Thoracic aorta (tissue), 2 donors: ENCODE measurements at places on chromosomes 2 and 18.

- no peaks in the 10 kb centered on the region for H3K36me3 ChIP-seq
- H3K27me3 ChIP-seq = no peaks in the 10 kb centered on the region
- peak overlapping the region; percentile 40 for H3K4me3 ChIP-seq
- no peak for DNase-seq
These were observed 172.4 kb upstream of the GULP1 start for GRCh38 chr2:188119112-188119838.

- DNase-seq = no peak
- H3K36me3 ChIP-seq = no peaks in the 10 kb centered on the region
- H3K27ac ChIP-seq = no peak overlapping the region
- no peaks in the 10 kb centered on the region for H3K27me3 ChIP-seq
These were observed 307.5 kb downstream of the C1D start for GRCh38 chr2:67755156-67755882.

DNA sequence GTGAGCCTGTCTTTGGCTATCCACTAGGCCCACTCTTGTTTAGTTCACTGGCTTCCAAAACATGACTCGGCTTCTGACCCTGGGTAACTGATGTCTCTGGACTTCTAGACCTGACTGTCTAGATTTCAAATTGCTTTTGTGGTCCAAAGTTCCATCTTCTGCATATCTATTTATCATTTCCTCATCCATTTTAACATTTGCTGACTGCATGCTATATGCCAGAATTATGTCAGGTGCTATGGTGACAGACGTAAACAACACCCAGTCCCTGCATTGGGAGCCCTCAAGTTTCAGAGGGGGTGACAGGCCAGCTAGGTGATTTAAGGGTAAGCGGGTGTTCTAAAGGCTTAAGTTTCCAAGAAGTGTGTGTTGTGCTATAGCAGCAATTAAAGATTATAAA lies 140.9 kb downstream of the PIEZO2 start:
- H3K4me1 ChIP-seq = no peaks in the 10 kb centered on the region
- H3K27ac ChIP-seq = no peak overlapping the region
- no peak overlapping the region for H3K4me3 ChIP-seq
- H3K27me3 ChIP-seq = no peaks in the 10 kb centered on the region

DNA sequence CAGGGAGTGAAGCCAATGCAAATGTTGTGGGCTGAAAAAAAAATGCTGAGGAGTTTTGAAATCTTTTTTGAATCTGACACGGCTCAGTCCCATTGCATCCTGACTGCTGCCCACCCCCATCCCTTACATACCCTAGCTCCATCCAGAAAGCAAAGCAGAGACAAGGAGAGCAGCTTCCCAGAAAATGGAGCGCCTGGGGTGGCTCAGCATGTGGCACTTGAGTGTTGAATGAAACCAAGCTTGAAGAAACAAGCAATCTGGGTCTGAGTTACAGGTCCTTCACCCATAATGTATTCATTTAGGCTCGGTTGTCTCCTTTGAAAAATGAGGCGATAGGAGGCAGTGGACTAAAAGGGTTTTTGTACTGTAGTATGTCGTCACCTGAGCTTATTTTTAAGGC lies 244.2 kb upstream of the ACVR2A start:
- no peak for DNase-seq
- H3K27me3 ChIP-seq = no peaks in the 10 kb centered on the region
- no peaks in the 10 kb centered on the region for H3K36me3 ChIP-seq
- H3K4me3 ChIP-seq = no peak overlapping the region
- H3K4me1 ChIP-seq = no peaks in the 10 kb centered on the region

DNA sequence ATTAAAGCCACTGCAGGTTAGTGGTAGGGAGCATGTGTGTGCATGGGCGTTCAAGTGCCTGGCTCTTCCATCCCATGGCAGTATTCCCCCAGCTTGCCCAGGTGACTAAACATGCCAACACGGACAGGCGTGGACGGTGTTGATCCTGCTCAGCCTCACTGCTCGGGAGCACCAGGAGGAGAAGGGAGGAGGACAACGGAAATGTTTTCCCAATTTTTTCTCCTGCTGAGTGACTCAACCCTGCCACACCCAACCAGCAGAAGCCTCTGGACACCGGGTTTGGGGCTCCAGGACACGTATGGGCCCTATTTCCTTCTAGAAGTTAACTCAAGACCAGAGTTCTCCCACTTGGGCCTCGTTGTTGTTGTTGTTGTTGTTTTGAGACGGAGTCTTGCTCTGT lies 139.1 kb downstream of the CYP26B1 start:
- no peak overlapping the region for H3K4me3 ChIP-seq
- no peak overlapping the region for H3K27ac ChIP-seq
- H3K36me3 ChIP-seq = no peaks in the 10 kb centered on the region
- H3K4me1 ChIP-seq = no peaks in the 10 kb centered on the region
- no peak for DNase-seq
- no peaks in the 10 kb centered on the region for H3K27me3 ChIP-seq

- no peaks in the 10 kb centered on the region for H3K36me3 ChIP-seq
- H3K4me3 ChIP-seq = no peak overlapping the region
- no peak overlapping the region for H3K27ac ChIP-seq
These were observed 7.0 kb upstream of the NDUFV2 start for GRCh38 chr18:9095297-9096006.

DNA sequence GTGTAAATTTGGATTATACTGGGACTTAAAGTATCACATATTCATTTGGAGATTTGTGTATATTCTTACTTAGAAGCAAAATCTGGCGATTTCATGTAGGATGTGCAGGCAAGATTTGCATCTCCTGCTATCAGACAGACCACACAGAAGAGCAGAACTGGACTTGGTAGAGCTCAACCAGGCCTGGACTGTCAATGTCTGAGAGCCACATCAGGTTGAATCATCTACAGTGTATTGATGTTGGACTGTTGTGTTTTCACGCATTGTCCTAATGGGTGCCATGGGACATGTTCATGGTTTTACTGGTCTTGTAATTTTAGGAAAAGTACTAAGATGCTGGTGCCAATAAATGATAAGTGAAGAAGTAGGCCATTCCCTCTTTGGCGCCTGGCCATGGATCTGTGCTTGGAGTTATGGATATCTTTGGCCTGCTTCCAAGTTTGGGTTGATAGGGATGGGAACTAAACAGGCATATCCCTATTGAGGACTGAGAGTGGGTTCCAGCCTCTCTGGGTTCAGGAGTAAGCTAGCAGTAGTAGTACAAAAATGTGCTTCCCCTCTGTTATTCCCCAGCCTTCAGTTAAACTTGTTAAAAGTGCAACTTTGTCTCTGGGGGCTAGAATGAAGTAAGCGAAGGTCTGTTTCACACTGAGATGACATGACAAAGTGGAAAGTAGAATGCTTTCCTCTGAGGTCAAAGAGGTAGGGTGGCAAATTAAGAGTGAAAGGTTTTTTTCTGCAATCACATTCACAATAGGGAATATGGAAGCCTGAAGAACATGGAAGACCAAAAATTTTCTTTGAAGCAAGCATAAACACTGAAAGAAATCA lies 49.2 kb upstream of the NEMP2 start:
- H3K4me3 ChIP-seq = no peak overlapping the region
- no peaks in the 10 kb centered on the region for H3K36me3 ChIP-seq
- no peak for DNase-seq
- H3K4me1 ChIP-seq = no peaks in the 10 kb centered on the region
- H3K27ac ChIP-seq = no peak overlapping the region
- H3K27me3 ChIP-seq = no peaks in the 10 kb centered on the region

DNA sequence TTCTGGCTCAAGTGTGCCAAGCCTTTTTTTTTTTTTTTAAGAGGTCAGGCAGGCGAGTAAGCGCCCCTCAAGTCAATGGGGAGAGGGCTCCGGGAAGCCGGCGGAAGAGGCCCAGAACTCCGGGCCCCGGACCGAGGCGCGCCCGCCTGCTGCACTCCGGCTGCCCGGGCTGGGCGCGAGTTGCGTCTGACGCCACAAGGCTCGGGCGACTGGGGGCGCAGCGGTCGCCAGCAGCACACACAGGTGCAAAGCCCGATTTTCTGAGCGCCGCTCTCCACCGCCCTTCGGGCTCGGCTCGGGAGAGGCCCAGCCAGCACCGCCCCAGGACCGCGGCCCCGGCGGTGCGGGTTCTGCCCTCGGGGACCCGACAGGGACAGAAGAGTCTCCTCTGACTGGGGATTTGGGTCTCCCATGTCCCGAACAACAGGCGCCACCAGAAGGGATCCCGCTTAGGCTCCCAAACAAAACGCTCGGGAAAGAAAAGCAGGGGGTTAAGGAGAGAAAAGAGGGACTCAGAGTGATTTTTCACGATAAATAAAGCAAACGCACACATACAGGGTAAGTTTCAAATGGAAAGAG lies 787 bp downstream of the ERBB4 start:
- peak overlapping the region; percentile 91 for H3K4me3 ChIP-seq
- peaks cover 30% of the 10 kb centered on the region for H3K4me1 ChIP-seq
- DNase-seq = no peak

DNA sequence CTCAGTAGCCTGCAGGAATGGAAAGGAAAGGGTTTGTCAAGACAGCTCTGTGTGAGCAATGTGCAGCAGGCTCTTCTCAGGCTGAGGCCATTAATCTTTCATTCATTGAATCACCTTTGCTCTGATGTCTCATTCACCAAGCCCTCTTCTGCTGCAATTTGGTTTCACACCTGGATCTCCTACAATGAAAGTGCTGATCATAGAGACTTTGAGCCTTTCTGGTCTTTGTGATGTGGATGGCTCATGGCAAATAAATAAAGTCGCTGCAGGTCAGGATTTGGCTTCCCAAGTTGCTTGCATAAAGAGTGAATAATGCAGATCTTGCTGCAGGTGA lies 95.8 kb upstream of the SPRED2 start:
- H3K27ac ChIP-seq = no peak overlapping the region
- no peak overlapping the region for H3K4me3 ChIP-seq
- H3K4me1 ChIP-seq = no peaks in the 10 kb centered on the region

- DNase-seq = no peak
- no peaks in the 10 kb centered on the region for H3K27me3 ChIP-seq
- no peak overlapping the region for H3K4me3 ChIP-seq
- no peaks in the 10 kb centered on the region for H3K4me1 ChIP-seq
- H3K36me3 ChIP-seq = no peaks in the 10 kb centered on the region
These were observed 59.4 kb downstream of the NAPG start for GRCh38 chr18:10585260-10585659.

- H3K36me3 ChIP-seq = no peaks in the 10 kb centered on the region
- no peaks in the 10 kb centered on the region for H3K27me3 ChIP-seq
- H3K27ac ChIP-seq = peak overlapping the region; percentile 99
- peak overlapping the region; percentile 51 for H3K4me3 ChIP-seq
These were observed 72.3 kb downstream of the IL1R2 start for GRCh38 chr2:102063941-102064678.

DNA sequence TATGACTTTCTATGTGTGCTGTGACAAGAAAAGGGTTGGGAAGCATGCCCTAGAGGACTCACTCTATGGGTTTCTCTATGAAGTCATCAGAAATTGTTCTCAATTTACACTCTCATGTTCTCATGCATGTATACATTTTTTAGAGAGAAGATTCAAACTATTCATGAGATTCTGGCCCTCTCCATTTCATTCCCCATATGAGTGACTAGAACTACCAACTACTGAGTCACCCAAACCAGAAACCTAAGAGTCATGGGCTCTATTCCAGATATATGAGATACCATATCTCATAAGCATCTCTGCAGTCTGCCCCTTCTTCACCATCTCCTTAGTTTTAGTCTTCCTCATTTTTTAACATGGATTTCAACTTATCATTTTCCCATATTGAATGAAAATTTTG lies 87.7 kb downstream of the EXOC6B start:
- H3K4me1 ChIP-seq = no peaks in the 10 kb centered on the region
- no peak for DNase-seq
- no peak overlapping the region for H3K4me3 ChIP-seq
- no peak overlapping the region for H3K27ac ChIP-seq

- no peaks in the 10 kb centered on the region for H3K4me1 ChIP-seq
- H3K36me3 ChIP-seq = no peaks in the 10 kb centered on the region
- no peak for DNase-seq
- H3K4me3 ChIP-seq = peak overlapping the region; percentile 18
- no peaks in the 10 kb centered on the region for H3K27me3 ChIP-seq
- no peak overlapping the region for H3K27ac ChIP-seq
These were observed 65.6 kb downstream of the ODC1 start for GRCh38 chr2:10382354-10383061.

- H3K27me3 ChIP-seq = no peaks in the 10 kb centered on the region
- no peak for DNase-seq
- H3K4me3 ChIP-seq = no peak overlapping the region
- no peaks in the 10 kb centered on the region for H3K4me1 ChIP-seq
- H3K27ac ChIP-seq = no peak overlapping the region
- no peaks in the 10 kb centered on the region for H3K36me3 ChIP-seq
These were observed 166.8 kb upstream of the CHAC2 start for GRCh38 chr2:53600815-53601214.

GRCh38 chr2:117832905-117833613 lies 18.6 kb downstream of the DDX18 start:
- DNase-seq = no peak
- no peak overlapping the region for H3K4me3 ChIP-seq
- H3K27ac ChIP-seq = no peak overlapping the region
- H3K36me3 ChIP-seq = peaks cover 25% of the 10 kb centered on the region

GRCh38 chr2:11571170-11571569 lies 37.3 kb downstream of the GREB1 start:
- DNase-seq = no peak
- H3K4me1 ChIP-seq = no peaks in the 10 kb centered on the region
- no peaks in the 10 kb centered on the region for H3K27me3 ChIP-seq
- no peak overlapping the region for H3K27ac ChIP-seq
- no peaks in the 10 kb centered on the region for H3K36me3 ChIP-seq

DNA sequence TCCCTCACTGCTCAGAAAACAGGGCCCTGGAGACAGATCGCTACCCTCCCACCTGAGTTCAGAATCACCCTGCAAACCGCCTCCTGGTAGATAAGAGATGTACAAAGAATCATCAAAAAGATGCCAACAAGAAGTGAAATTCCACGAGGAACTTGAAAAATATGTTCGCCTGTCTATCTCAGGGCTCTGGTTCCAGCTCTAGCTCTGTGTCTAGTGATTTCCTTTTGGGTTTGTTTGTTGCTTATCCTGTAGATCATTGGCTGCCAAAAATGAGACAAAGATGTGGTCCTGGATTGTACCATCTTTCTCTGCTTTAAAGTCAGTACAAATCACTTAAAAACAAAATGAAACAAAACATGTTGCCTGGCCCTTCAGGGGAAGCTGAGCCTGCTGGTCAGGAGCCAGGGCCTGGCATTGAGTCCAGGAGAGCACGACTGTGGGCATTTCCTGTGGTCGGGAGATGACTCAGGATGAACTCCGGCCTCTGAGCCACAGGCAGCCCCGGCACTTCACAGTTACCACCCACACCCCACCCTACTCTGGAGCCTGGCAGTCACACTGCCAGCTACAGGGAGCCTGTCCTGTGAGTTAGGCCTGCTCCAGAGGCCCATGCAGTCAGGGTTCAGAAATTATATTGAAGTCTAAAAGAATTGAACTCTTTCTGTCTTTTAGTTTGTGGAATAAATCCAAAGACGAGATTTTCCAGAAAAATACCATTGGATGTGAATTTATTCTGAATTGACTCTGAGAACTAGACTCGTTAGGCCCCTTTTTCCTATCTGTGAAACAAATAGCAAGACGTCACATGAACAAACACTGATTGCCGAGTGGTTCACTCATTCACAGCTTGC lies 8.0 kb upstream of the ITGB6 start:
- no peaks in the 10 kb centered on the region for H3K36me3 ChIP-seq
- peak overlapping the region; percentile 42 for H3K4me3 ChIP-seq
- H3K4me1 ChIP-seq = peaks cover 13% of the 10 kb centered on the region
- peak overlapping the region; percentile 86 for H3K27ac ChIP-seq

- no peak overlapping the region for H3K4me3 ChIP-seq
- no peak overlapping the region for H3K27ac ChIP-seq
- no peaks in the 10 kb centered on the region for H3K4me1 ChIP-seq
- H3K27me3 ChIP-seq = no peaks in the 10 kb centered on the region
These were observed 43.8 kb downstream of the FLACC1 start for GRCh38 chr2:201313362-201313761.
